ENCODE measurements at places on chromosomes 12 and 14.

DNA sequence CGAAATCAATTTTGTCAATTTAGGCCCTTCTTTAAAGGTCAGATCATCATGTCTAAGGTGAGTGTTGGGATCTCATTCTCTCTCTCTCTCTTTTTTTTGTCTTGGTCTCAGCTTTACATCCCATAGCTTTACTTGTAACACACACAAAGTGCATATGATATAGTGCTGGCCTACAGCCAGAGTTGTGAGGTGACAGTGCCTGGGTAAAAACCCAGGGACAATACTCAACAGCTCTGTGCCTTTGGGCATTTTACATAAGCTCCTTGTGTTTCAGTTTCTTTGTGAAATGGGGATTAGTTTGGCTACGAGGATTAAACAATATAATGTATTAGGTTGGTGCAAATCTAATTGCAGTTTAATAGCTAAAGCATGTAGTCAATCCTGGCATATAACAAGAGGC lies 40.2 kb downstream of the GRIP1 start:
- no peak for DNase-seq

- DNase-seq, result no peak
Measured at GRCh38 chr12:79775355-79776027, 84.7 kb upstream of the PAWR start.

GRCh38 chr14:93961620-93962019 lies 14.8 kb downstream of the ASB2 start:
- DNase-seq, result no peak

GRCh38 chr14:75259510-75259855 lies 19.1 kb upstream of the FOS start:
- DNase-seq, result no peak

All from stimulated activated effector memory CD8-positive, alpha-beta T cell treated with anti-CD3 and anti-CD28 coated beads, Interleukin-12 subunit alpha, Interleukin-12 subunit beta, amount 100 ng/mL, for 72 hours (primary cell).